Aorta (tissue), 5 donors: ENCODE measurements at places on chromosomes 2 and 18. TPM values are rescaled to one million over a fixed set of nuclear protein-coding genes. Genes with fewer than 3 reads are reported as not detected.

- H3K4me1 ChIP-seq, result peaks cover 7% of the 10 kb centered on the region
- H3K27ac ChIP-seq, result no peak overlapping the region
- no peaks in the 10 kb centered on the region for H3K27me3 ChIP-seq
- H3K36me3 ChIP-seq, result no peaks in the 10 kb centered on the region
- H3K4me3 ChIP-seq, result no peak overlapping the region
Measured at GRCh38 chr2:196479350-196479749, 160.2 kb upstream of the CCDC150 start.

GRCh38 chr18:26421503-26421902 lies 126.8 kb downstream of the KCTD1 start:
- H3K27me3 ChIP-seq, result no peaks in the 10 kb centered on the region
- H3K4me3 ChIP-seq, result no peak overlapping the region
- H3K27ac ChIP-seq, result no peak overlapping the region
- no peaks in the 10 kb centered on the region for H3K36me3 ChIP-seq
- H3K4me1 ChIP-seq, result no peaks in the 10 kb centered on the region

DNA sequence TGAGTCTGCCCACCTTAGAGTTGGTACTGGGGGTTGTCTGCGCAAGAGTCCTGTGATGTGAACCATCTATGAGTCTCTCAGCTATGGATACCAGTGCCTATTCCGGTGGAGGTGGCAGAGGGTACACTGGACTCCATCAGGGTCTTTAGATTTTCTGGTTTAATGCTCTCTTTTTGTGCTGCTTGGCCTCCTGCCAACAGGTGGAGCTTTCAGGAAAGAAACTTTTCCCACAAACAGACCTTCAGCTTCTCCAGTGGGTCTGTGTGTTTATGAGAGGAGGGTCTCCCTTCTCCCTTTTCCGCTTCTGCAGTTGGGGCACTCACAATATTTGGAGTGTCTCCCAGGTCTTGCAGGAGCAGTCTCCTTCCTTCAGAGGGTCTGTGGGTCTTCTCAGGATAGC lies 1721.9 kb upstream of the SLC39A10 start:
- H3K4me1 ChIP-seq, result no peaks in the 10 kb centered on the region
- no peak overlapping the region for H3K4me3 ChIP-seq
- H3K36me3 ChIP-seq, result no peaks in the 10 kb centered on the region

The CLASP1 gene
- total RNA-seq, result 67.6 TPM

DNA sequence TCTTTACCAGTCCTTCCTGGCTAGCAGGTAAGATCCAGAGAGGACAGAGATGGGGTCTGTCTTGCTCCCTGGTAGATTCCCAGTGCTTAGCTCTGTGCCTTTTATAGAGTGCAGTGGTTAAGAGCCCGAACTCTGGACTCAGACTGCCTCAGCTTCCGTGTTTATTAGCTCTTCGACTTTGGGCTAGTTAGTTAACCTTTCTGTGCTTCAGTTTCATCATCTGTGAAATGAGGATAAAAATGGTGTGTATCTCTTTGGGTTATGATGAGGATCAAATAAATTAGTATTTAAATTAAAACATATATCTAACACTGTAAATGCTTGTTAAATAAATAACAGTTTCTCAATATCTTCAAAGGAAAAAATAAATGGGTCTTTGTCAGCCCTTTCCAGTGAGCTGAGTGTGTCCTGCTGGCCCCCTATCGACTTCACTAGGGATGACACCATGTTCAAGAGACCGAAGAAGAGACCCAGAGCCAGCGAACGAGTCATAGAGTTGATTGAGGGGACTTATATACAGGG lies 38.2 kb downstream of the CERS6 start:
- no peaks in the 10 kb centered on the region for H3K27me3 ChIP-seq
- no peaks in the 10 kb centered on the region for H3K4me1 ChIP-seq
- no peak for DNase-seq
- H3K36me3 ChIP-seq, result no peaks in the 10 kb centered on the region
- no peak overlapping the region for H3K27ac ChIP-seq

DNA sequence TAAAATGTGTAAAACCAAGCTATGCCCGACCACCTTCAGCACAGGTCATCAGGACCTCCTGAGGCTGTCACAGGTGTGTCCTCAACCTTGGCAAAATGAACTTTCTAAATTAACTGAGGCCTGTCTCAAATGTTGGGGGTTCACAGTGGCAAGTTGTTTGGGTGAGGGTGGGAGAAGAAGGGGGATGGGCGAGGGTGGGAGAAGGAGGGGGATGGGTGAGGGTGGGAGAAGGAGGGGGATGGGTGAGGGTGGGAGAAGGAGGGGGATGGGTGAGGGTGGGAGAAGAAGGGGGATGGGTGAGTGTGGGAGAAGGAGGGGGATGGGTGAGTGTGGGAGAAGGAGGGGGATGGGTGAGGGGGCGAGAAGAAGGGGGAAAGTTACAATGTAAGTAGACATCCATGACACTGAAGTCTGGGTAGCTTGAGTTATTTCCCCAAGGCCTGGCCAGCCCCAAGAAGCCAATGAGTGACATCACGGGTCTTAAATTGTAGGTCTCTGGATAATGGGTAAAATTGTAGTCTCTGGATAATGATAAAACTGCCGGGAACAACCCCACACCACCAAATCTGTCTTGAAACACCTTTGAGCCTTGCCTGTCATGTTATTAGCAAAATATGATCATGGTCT lies 56.3 kb downstream of the TIMM21 start:
- H3K27me3 ChIP-seq, result no peaks in the 10 kb centered on the region
- no peak for DNase-seq
- no peaks in the 10 kb centered on the region for H3K4me1 ChIP-seq
- H3K36me3 ChIP-seq, result no peaks in the 10 kb centered on the region
